ENCODE measurements at places on chromosomes 2 and 18.

- no peak for DNase-seq
Observed at GRCh38 chr18:70195014-70195614, 10.4 kb downstream of the RTTN start.

- DNase-seq = no peak
Observed at GRCh38 chr2:30155202-30155601, 8.4 kb downstream of the YPEL5 start.

GRCh38 chr2:437756-438393, 150.0 kb upstream of the ALKAL2 start:
- peak; percentile 21 for DNase-seq

DNA sequence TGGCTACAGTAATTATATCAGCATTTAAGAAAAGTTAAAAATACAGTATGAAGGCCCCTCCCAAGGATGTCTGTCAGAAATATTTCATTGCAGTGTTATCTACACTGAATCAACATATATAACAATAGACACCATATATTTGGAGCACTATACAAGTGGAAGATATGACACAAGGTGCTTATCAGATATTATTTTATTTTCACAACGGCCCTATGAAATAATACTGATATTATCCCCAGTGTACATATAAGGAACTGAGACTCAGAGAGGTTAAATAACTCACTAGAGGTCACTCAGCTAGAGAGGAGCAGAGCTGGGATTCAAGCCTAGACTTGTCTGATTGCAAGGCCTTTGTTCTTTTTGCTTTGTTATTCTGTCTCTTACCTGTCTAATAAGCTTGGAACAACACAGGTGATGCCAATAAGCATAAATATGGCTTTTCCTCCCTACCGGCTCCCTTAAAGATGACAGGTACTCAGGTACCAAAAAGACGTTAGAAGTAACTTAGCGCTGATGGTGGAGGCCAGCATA, 4.7 kb upstream of the SLC40A1 start:
- DNase-seq = no peak

DNA sequence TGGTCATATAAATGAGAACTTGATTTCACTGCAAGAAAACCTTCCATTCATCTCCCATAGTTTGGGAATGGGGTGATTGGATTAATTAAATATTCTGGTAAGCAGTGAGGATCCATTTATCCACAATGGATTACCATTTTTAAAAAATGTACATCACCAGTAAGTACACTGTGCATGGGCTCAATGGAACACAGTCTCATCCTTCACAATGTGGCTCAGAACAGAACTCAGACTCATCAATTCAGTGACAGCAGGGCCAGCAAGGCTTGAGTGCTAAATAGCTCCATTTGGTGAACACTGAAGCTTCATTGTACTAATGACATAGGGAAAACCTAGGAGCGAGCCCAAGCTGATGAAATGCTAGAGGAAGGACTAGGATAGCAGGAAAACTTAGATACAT, 223.8 kb downstream of the CMPK2 start:
- DNase-seq = no peak

DNA sequence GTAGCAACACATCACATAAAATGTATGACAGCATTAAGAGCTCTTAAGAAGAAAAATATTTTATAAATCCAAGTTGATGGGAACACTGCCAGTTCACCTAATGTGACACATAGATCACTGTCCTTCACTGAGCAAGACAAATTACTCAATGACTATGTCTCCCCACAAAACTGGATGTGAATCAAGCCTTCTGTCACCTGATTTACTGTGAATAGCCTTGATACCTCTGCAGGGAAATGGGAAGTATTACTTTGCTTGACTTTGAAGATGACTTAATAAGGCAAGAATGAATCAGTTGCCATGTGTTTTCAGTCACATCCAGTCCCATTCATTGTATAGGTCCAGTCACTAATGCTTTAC, 94.6 kb downstream of the NYAP2 start:
- no peak for DNase-seq

- DNase-seq = no peak
Observed at GRCh38 chr2:231900972-231901371, 25.2 kb downstream of the NPPC start.

DNA sequence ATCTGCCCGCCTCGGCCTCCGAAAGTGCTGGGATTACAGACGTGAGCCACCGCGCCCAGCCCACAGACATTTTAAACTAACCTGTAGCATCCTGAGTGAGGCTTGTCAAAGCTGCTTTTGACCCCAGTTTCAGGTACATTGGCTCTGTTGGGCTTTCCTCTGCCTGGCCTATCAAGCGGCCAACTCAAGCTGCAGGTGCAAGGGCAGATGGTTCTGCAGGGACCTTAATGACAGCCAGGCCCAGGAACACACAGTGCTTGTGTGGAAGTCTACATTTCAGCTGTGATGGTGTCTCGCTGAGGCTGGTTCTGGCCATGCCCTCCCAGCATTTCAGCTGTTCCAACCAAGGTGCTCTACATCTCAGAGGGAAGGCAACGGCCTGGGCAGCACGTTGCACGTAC, 18.4 kb downstream of the INPP4A start:
- DNase-seq = no peak

DNA sequence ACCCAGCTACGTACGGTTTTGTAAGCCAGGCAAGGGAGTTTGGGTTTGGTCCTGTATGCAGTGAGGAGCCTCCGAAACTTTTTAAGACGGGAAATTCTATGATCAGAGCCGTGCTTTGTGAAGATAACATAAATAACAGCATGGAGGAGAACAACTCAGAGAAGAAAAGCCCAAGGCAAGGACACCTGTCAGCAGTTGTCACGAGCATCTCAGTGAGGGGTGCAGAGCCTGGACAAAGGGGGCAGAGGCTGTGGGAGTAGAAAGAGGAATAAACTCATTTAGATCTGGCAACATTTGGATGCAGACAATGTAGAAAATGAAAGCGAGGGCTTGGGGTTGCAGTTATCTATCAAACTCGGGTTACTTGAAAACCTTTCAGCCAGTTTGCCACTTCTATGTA, 64.5 kb downstream of the CAVIN2 start:
- no peak for DNase-seq

- DNase-seq = no peak
Observed at GRCh38 chr18:35577045-35577848, 4.3 kb upstream of the GALNT1 start.

- no peak for DNase-seq
Observed at GRCh38 chr2:190831941-190832340, 48.7 kb upstream of the GLS start.

Data from stimulated activated CD4-positive, alpha-beta T cell treated with anti-CD3 and anti-CD28 coated beads, Interleukin-1b, Interleukin-23, amount 100 ng/mL, for 4 hours (primary cell).